ENCODE measurements at places on chromosomes 3 and 15.

GRCh38 chr15:92687746-92688145, 32.2 kb upstream of the FAM174B start:
- no peak for DNase-seq

GRCh38 chr3:177800561-177800960, 603.3 kb upstream of the TBL1XR1 start:
- no peak for DNase-seq

GRCh38 chr3:11323813-11324212, 51.6 kb downstream of the ATG7 start:
- no peak for DNase-seq

DNA sequence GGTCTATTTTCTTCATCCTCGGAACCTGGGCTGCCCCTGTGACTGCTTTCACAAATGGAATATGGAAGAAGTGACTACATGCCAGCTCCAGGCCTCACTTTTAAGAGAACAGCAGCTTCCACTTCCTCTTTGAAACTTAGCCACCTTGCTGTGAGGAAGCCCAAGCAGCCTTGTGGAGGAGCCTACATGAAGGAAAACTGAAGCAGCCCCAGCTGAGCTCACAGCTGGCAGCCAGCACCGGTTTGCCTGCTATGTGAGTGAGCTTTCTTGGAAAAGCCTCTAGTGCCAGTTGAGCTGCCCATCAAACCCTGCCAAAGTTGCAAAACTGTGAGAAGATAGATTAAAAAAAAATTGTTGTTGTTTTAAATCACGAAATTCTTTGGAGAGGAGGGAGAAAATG, 498.0 kb upstream of the PROK2 start:
- no peak for DNase-seq

DNA sequence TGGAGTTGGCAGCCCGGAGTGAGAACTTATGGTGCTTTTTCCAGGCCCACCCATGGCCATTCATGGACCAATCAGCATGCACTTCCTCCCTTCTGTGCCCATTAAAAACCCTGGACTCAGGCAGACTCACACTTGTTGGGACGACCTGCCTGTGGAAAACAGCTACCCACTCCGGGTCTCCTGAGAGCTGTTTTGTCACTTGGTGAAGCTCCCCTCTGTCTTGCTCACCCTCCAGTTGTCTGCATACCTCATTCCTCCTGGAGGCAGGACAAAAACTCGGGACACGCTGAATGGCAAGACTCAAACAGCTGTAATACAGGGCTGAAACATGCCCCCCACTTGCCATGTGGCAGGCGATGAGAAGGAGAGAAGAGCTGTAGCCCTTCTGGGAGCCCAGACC, 35.2 kb downstream of the ROPN1B start:
- no peak for DNase-seq

Measured in GM12864 (cell line).